Activated CD4-positive, alpha-beta T cell treated with anti-CD3 and anti-CD28 coated beads for 36 hours (primary cell): ENCODE measurements at places on chromosomes 2 and 18. TPM values are rescaled to one million over a fixed set of nuclear protein-coding genes. Genes with fewer than 3 reads are reported as not detected.

The EN1 gene
- not detected for total RNA-seq

The REG3A gene
- not detected for total RNA-seq

The UGT1A3 gene
- total RNA-seq: not detected

GRCh38 chr2:181378491-181378890 lies 78.7 kb upstream of the ITGA4 start:
- no peaks in the 10 kb centered on the region for H3K27me3 ChIP-seq
- no peak overlapping the region for H3K4me3 ChIP-seq
- no peak for DNase-seq
- no peak overlapping the region for H3K27ac ChIP-seq
- no peaks in the 10 kb centered on the region for H3K4me1 ChIP-seq

DNA sequence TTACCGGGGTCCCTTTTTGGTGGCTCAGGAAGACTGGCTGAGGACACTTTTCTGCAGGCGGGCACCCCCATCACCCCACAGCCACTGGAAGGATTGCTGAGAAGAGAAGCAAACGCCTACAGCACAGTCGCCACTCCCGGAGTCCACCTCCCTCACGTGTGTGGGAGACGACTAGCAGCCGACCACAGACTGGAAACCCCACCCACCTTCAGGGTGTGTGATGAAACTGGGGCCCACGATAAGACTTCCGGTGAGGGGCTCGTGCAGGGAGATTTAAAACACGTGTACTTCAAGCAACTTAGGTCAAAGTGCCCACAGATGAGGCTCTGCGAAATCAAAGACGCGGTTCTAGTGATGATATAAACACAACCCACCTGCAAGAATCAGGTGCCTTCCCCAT lies 26.3 kb downstream of the MBP start:
- H3K36me3 ChIP-seq: peaks cover 54% of the 10 kb centered on the region
- H3K27ac ChIP-seq: peak overlapping the region; percentile 52
- H3K27me3 ChIP-seq: no peaks in the 10 kb centered on the region
- H3K4me3 ChIP-seq: peak overlapping the region; percentile 16
- peak; percentile 79 for DNase-seq

GRCh38 chr2:33130544-33130943 lies 183.8 kb downstream of the LTBP1 start:
- H3K4me1 ChIP-seq: no peaks in the 10 kb centered on the region
- peaks cover 10% of the 10 kb centered on the region for H3K27me3 ChIP-seq
- no peak overlapping the region for H3K4me3 ChIP-seq
- H3K27ac ChIP-seq: no peak overlapping the region
- H3K36me3 ChIP-seq: no peaks in the 10 kb centered on the region

DNA sequence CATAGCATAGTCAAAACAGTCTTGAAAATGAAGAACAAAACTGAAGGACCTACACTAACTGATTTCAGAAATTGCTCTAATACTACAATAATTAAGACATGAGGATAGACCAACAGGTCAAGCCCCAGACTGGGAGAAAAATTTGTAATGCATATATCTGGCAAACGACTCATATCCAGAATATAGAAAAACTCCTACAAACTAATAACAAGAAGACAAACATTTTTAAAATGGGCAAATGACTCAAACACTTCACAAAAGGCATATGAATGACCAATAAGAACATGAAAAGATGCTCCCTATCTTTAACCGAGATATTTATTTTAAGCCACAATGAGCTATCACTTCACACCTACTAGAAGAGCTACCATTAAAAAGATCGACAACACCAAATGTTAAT lies 14.2 kb downstream of the TGFBRAP1 start:
- H3K4me1 ChIP-seq: peaks cover 28% of the 10 kb centered on the region
- H3K27ac ChIP-seq: no peak overlapping the region
- no peaks in the 10 kb centered on the region for H3K27me3 ChIP-seq
- H3K36me3 ChIP-seq: peaks cover 5% of the 10 kb centered on the region

GRCh38 chr2:189146553-189146952 lies 33.0 kb downstream of the COL5A2 start:
- no peak overlapping the region for H3K27ac ChIP-seq
- H3K36me3 ChIP-seq: no peaks in the 10 kb centered on the region
- H3K27me3 ChIP-seq: no peaks in the 10 kb centered on the region
- no peak overlapping the region for H3K4me3 ChIP-seq
- DNase-seq: no peak

GRCh38 chr2:187715590-187715989 lies 161.4 kb upstream of the TFPI start:
- H3K27ac ChIP-seq: no peak overlapping the region
- H3K4me3 ChIP-seq: no peak overlapping the region
- no peaks in the 10 kb centered on the region for H3K4me1 ChIP-seq
- H3K36me3 ChIP-seq: no peaks in the 10 kb centered on the region
- no peaks in the 10 kb centered on the region for H3K27me3 ChIP-seq
- no peak for DNase-seq

DNA sequence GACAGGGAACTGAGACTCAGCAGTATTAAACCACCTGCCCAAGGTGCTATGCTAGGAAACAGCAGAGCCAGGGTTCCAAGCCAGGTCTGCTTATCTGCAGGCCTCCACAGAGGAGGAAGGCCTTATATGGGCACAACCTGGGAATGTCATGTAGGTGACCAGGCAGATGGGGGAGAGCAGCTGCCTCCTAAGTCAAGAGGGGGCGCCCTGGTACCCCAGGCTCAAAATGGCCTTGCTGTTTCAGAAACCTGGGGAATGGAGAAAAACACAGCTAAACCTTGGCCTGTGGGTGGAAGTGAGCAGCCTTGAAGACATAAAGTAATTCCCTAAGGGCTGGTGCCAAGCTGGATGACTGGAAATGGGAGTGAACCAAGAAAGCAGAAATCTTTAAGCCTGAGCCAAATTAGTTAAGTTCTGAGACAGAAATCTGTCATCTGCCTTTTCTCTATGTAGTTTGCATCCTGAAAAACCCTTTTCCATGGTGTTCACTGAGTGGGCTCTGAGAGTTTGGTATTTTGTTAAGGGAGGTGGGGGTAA lies 79.1 kb downstream of the MAPK4 start:
- no peak overlapping the region for H3K4me3 ChIP-seq
- no peaks in the 10 kb centered on the region for H3K36me3 ChIP-seq
